HepG2 (cell line): ENCODE measurements at places on chromosomes 12 and 14. TPM values are rescaled to one million over a fixed set of nuclear protein-coding genes. Genes with fewer than 3 reads are reported as not detected.
A peak's percentile ranks its signal among the peaks of the same experiment; 100 is the strongest.

DNA sequence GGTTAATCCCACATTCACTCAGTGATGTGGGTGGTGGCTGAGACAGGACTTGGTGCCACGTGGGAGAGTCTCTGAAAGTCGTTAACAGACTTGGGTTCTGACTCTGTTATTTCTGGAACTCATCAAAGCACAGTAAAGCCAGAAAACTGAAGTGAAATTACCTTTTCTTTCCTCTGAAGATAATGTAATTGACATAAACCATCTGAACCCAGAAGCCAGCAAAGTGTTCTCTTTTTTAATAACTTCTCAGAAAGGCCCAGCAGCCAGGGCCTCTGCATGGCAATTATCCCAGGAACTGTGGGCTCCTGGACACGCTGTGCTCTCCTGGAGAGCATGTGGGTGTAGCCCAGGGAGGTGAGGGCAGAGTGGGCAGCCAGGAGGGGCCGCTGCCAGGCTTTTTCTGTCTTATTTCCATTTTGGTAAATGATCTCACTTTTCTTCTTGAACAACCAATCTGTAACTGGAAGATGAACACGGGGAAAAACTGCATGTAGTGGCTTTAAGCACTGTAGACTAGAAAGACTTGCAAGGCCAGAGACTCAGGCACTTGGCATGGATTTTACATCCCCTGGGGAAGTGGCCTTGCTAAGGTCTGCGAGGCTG, 444.1 kb upstream of the TMEM132C start:
- H3K36me3 ChIP-seq = no peaks in the 10 kb centered on the region
- H3K27ac ChIP-seq = no peak overlapping the region
- no peaks in the 10 kb centered on the region for H3K27me3 ChIP-seq
- H3K4me3 ChIP-seq = no peak overlapping the region
- no peaks in the 10 kb centered on the region for H3K4me1 ChIP-seq
- DNase-seq = no peak

- no peak for DNase-seq
- H3K4me3 ChIP-seq = no peak overlapping the region
- H3K4me1 ChIP-seq = no peaks in the 10 kb centered on the region
- no peaks in the 10 kb centered on the region for H3K27me3 ChIP-seq
- no peak overlapping the region for H3K27ac ChIP-seq
These were observed 18.0 kb downstream of the PIGH start for GRCh38 chr14:67582061-67582460.

DNA sequence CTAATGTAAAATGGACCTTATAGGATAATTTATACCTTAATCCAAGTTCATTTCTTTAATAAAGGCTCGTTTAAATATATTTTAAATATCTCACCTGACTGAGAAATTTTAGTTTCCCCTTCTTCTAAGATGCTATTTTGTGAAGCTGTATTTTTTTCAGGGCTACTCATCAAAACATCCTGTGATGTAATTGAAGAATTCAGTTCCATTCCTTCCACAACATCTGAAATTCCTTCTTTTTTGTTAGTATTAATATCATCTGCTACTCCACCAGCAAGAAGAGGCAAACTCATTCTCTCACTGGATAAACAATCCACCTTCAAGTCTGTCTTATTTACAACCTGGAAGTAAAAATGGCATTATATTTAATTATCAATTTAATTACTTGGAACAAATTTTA, 22.5 kb downstream of the LGALS3 start:
- no peaks in the 10 kb centered on the region for H3K27me3 ChIP-seq
- peaks cover 1% of the 10 kb centered on the region for H3K36me3 ChIP-seq
- H3K4me1 ChIP-seq = no peaks in the 10 kb centered on the region

GRCh38 chr12:39831587-39832315, 212.1 kb upstream of the ABCD2 start:
- no peak overlapping the region for H3K4me3 ChIP-seq
- peak overlapping the region; percentile 44 for H3K27ac ChIP-seq
- DNase-seq = peak; percentile 77
- peaks cover 23% of the 10 kb centered on the region for H3K4me1 ChIP-seq
- H3K27me3 ChIP-seq = no peaks in the 10 kb centered on the region

P2RX7 gene
- 0.13 TPM in 1 of 2 replicates, not detected in the other for total RNA-seq

TSPAN9 gene
- 11.6 and 18.1 TPM in 2 replicates for total RNA-seq
